NCI-H1417 treated with DMSO at 0.1 percent for 48 hours (cell line): ENCODE measurements at places on chromosomes 2 and 18.

GRCh38 chr2:12251749-12252148, 465.0 kb upstream of the TRIB2 start:
- no peak for DNase-seq

- DNase-seq, result peak; percentile 82
Measured at GRCh38 chr18:62249478-62250097, 62.5 kb downstream of the RELCH start.

GRCh38 chr18:3094338-3094684, 81.4 kb upstream of the LPIN2 start:
- no peak for DNase-seq

- DNase-seq, result no peak
Measured at GRCh38 chr2:218963601-218964000, 4.1 kb downstream of the CDK5R2 start.

DNA sequence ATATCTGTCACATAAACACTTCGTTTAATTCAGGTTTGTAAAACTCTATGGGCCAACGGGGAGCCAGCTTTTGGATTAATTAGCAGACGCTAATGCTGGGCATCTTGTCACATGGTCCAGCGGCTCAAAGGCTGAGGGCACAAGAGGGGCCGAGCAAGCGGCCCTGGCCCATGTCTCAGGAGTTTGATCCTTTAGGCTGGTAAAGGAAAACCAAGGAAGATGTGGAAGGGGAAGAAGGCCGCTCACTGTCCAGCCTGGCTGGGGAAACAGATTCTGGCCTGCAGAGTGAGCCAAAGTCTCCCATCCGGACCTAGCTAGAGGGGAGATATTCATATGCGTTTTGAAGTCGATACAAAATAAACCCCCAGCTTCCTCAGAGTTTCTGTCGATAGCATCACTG, 248.6 kb upstream of the SIX2 start:
- no peak for DNase-seq
